ENCODE measurements at places on chromosomes 1 and 21.

DNA sequence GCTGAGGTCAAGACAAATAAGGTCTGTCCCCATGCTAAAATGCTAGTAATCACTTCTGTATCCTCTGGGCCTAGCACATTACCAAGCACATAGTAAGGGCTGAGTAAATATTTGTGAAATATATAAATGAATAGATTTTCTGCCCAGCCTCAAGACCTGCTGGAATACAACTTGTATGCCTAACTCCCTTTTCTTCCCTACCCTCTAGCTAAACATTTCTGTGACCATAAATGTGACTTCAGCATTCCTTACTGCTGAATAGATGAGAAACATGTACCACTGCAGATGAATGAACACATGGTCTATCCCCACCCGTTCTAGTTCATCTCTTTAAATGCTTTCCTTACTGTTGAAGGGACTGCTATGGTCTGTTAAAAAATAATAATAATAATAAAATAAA is 209.0 kb upstream of the HOOK1 start:
- DNase-seq = no peak

- no peak for DNase-seq
These were observed 17.6 kb upstream of the SFPQ start for GRCh38 chr1:35210321-35211119.

DNA sequence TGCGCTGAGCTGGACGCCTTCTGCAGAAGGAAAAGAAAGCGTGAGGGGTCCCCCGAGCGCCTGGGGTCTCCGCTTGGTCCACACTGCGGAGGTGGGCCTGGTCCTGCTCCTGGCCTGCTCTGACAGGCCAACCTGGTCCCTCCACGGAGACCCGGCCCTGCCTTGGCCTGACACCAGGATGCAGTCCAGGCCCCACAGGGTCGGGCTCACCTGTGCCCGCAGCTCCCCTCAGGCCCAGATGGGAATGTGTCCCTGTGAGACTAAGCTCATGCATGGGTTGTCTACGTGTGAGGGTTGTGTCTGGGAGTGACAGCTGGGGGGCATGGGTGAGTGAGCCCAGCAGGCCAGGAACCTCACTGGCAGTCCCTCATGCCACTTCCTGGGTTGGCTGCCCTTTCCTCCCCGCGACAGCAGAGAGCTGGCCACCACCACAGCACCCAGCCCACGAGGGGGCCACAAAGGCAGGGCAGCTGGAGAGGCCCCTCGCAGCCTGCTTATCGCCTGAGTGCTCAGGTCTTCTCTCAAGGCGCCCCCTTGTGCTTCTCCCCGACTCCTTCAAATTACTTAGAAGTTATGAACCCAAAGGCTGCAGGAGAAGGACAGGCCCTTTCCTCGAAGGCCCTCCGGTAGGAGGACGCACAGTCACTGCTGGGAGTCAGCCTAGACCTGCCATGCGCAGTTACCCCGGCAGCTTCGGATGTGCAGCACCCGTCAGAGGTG is 41.1 kb downstream of the SLC45A1 start:
- no peak for DNase-seq

GRCh38 chr1:65266476-65266875 is 42.9 kb upstream of the DNAJC6 start:
- no peak for DNase-seq

DNA sequence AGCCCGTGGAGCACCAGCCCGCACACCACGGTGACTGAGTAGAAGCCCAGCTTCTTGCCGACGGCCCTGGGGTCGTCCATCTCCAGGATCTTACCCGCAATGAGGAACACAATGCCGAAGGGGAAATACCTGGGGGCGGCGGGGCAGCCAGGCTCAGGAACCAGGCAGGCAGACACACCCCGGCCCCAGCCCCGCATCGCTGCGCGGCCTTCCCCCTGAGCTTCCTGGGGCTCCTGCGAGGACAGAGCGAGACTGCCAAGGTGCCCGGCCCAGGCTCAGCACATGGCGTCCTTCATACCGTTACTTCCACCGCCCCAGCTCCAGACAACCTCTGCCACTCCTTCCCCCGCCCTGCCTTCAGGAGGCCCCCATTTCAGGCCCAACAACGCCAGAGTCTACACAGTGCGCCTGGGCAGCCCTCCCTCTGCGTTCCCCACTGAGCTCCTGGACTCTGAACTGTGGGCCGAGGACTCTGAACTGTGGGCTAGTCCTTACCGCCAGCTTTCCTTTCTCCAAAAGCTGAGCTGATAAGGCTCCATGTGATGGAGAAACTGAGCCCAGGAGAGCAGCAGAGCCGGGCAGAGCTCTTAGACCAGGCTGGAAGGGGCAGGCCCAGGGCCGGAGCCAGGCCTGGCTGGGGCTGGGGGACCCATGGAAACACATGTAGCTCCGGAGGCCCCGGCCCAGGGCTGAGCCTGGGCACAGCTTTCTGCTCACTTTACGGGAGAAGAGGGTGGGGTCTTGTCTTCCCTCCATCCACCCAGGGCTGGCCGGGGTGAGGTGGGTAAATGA is 30.8 kb downstream of the PODN start:
- no peak for DNase-seq

- DNase-seq = no peak
These were observed 23.8 kb downstream of the C21orf91 start for GRCh38 chr21:17795146-17796036.

- DNase-seq = no peak
These were observed 8.8 kb upstream of the NT5C1A start for GRCh38 chr1:39680751-39681150.

DNA sequence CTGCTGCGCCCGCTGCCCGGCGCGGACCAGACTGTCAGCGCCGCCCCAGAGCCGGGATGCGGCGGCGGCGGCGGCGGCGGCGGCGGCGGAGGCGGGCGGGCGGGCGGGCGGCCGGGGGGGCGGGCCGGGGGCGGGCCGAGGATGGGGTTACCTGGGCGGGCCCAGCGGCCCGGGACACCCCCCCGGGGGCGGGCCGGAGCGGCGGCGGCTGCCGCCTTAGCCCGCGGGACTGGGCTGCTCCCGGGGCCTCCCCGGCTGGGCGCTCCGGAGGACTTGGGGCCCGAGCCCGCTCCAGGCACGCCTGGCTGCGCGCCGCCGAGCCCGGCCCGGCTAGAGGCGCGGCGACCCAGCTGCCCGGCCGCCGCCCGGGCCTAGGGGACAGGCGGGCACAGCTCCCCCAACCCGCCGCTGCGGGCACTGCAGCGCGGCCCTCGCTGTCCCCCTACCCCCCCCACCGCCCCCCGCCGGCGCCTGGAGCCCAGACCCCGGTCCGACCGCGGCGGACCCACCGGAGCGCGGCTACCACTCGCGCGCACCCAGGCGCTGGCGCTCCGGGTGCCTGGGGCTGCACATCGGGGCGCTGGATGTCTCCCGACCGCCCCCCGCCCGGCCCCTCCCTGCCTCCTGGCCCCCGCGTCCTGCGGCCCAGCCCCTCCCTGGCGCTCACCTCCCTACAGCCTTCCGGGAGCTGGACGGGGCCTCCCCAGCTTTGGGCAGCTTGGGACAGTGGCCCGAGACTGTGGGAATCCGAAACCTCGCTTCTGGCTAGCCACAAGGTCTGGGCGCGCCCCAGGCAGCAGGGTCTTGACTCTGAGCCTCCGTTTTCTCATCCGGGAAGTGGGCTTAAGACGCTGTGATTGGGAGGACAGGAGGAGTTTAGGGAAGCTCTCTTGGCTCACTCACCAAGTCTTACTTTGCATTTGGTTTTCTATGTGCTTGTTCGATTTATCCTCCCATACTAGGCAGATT is at the start of gene WNT4:
Gene WNT4 (minus strand): TSS at position 33 of the 969 bp plus-strand sequence. CDS start 175 bp downstream, outside the sequence.
- DNase-seq = no peak

GRCh38 chr21:28142697-28143096 is 850.0 kb downstream of the LTN1 start:
- DNase-seq = no peak

DNA sequence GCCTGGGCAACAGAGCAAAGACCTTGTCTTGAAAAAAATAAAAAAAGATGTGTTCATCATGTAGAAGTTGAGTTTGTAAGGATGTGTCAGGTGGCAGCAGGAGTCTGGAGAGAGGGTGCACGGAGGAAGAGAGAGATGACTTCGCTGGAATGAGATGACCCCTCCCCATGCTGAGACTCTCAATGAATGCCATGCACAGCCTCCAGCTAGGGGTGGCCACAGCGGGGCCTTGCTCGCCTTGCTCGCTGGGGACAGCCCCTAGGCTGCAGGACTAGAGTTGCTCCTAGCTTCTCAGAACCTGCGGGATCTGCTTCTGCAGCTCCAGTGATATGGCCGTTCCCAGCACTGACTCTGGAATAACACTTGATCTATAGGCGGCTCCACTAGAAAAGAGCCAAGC is 6.6 kb upstream of the C2CD2 start:
- no peak for DNase-seq

- DNase-seq = no peak
These were observed 206.1 kb downstream of the TM2D1 start for GRCh38 chr1:61518670-61519400.

DNA sequence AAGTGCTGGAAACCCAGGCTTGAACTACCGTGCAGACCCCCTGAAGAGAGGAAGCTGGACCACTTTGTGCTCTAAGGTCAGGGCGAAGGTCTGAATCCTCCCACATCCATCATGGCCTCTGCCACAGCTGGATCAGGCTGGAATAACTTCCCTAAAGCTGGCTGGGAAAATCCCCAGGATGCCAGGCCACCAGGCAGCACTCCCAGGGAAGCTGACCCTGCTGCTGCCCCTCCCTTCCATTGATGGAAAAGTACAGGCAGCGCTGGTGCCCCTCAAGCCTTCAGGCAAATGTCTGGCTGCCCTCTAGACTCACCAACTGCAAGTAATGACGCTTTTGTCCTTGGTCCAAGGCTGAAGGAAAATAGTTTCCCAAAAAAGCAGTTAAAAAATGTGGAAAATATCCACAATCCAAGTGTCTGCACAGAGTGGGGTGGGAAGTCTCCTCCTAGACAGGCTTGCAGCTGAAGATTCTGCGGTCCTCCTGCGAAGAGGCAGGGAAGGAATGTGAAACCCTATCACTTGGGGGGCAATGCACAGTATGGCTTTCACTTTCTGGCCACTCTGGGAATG is 39.9 kb upstream of the TSPAN2 start:
- DNase-seq = no peak

GRCh38 chr1:36764798-36765197 is 269.5 kb downstream of the GRIK3 start:
- no peak for DNase-seq

DNA sequence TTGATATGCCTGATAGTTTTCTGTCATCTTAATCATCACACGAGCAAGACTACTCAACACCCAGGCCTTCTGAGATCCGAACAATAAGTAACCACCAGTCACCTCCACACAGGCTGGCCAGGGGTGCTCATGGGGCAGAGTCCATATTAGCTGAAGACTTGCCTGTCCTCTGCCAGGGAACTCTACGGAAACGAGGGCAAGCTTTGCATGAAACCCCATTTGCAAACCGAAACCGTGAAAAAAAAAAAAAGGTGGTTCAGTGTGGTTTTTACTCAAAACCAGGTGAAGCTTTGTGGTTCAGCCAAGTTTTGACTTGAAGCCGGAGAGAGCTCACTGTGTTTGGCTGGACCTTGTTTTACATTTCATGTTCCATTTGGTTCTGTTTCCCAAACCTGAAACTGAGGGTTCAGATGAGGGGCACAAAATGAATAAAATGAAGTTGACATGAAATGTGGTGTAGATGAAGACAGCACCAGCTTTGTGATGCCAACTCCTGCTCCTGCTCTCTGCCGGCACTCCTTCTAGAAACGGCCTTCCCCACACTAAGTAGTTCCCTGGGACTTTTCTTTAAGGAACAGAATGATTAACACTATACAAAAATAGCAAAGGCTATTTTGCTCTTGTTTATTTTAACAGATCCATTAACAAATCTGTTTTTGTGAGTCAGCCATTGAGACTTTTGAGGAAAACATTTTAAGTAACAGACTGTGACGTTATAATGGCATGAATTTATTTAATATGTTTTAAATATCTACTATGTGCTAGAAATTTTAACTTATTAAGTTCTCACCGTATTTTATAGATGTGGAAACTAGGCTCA is 74.7 kb downstream of the RUNX1 start:
- no peak for DNase-seq

- no peak for DNase-seq
These were observed 218.9 kb upstream of the C1orf105 start for GRCh38 chr1:172201572-172201971.

DNA sequence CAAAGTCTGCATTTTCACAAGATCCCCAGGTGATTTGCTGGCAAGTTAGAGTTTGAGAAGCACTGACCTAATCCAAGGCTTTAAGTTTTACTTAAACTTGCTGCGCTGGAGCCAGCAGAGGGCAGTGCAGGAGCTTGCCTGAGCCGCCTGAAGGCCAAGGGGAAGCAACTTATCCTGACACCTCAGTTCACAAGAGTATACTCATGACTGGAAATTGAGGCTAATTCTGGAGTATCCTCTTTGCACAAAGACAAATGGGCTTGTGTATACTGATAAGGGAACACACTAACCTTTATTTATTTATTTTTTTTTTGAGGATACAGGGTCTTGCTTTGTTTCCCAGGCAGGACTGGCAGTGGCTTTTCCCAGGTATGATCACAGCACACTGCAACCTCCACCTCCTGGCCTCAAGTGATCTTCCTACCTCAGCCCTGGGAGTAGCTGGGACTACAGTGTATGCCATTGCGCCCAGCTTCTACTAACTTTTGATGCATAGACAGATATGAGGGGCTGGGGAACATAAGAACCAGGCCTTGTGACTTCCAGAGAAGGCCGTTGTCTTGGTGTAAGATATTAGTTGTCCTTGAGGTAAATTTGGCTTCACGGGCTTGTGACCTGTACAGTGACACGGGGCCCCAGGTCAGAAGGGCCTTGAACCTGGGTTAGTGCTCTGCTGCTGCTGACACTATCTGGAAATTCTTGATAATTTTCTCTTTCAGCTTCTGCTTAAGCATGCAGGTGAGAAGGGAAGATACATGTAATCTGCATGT is 29.0 kb upstream of the SLAMF1 start:
- no peak for DNase-seq

DNA sequence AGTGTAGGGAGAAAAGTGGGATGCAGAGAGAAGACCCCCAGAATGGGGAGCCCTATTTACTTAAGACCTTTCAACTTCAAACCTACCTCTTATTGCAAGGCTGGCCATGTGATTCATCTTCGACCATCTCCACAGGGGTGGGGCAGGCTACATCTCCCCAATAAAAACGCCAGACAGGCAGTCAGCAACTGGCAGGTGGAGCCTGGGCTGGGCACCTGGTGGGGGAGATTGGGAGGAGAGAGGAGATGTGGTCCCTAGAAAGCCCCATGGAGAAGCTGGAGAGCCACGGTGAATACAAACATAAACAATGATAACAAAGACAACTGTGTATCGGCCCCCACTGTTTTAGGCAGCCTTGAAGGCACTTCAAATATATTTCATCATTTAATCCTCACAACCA is 336.7 kb upstream of the PROX1 start:
- no peak for DNase-seq

DNA sequence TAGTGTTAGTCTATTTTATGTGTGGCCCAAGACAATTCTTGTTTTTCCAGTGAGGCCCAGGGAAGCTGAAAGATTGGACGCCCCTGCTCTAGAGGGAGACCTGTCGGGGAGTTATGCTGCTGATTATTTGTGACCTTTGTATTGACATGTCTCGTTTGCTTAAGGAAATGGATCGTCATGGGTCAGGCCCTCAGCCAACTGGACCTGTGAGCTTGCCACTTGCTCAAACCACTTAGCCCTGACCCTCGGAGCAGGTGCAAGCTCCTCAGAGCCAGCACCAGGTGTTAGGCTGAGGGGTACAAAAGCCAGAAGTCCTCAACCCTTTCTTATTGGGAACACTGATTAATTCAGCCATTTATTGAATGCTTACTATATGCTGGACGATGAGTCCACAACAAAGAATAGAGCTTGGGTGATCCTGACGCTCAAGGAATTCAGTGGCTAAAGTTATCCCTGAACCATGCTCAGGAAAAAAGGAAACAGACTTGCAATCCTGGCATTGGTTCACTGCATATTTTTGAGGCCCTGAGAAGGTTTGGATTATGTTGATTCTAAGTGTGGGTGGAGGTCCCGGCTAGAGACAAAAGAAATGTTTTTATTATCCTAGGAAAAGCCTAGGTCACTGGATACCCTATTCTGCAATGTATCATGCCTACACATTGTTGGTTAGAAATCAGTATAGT is 19.0 kb downstream of the TGFB2 start:
- DNase-seq = no peak
